Activated naive CD4-positive, alpha-beta T cell treated with anti-CD3 and anti-CD28 coated beads, Interleukin-2, amount 10 ng/mL, durations not matched to agents 7 days and 5 days (primary cell): ENCODE measurements at places on chromosomes 3 and 15.
A peak's percentile ranks its signal among the peaks of the same experiment; 100 is the strongest.

DNA sequence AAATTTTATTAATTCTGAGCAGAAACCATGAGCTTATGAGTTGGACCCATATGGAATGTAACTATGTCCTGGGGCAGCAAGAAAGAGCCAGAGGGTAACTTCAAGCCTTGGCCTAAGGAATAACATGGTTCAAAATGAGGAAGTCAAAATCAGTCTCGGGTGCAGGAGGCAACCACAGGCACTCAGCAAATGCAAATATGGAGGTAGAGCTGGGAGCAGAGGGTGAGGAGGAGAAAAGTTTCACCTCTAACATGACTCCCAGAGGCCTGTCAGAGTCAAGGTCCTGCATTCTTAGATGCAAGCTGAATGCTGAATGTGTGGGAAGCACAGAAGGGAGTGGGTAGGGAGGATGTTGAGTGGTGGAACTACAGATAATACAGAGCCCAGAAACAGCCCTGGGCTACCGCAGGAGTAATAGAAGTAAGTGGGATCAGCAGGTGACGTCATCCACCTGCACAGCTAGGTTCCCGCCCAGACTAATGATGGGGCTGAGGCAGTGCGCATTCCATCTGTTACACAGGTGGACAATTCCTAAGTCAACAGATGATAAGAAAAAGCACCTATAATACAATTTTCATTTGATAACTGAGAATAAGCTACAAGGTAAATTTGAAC lies 279.8 kb upstream of the ARRDC4 start:
- no peaks in the 10 kb centered on the region for H3K36me3 ChIP-seq
- H3K4me3 ChIP-seq = no peak overlapping the region

GRCh38 chr3:117479095-117479494 lies 769.5 kb downstream of the TUSC7 start:
- H3K4me1 ChIP-seq = no peaks in the 10 kb centered on the region

- no peaks in the 10 kb centered on the region for H3K27me3 ChIP-seq
- no peaks in the 10 kb centered on the region for H3K36me3 ChIP-seq
- no peak overlapping the region for H3K27ac ChIP-seq
- no peak for DNase-seq
- H3K4me3 ChIP-seq = no peak overlapping the region
- H3K4me1 ChIP-seq = peaks cover 3% of the 10 kb centered on the region
Observed at GRCh38 chr3:114380233-114380651, 86.4 kb downstream of the TIGIT start.

DNA sequence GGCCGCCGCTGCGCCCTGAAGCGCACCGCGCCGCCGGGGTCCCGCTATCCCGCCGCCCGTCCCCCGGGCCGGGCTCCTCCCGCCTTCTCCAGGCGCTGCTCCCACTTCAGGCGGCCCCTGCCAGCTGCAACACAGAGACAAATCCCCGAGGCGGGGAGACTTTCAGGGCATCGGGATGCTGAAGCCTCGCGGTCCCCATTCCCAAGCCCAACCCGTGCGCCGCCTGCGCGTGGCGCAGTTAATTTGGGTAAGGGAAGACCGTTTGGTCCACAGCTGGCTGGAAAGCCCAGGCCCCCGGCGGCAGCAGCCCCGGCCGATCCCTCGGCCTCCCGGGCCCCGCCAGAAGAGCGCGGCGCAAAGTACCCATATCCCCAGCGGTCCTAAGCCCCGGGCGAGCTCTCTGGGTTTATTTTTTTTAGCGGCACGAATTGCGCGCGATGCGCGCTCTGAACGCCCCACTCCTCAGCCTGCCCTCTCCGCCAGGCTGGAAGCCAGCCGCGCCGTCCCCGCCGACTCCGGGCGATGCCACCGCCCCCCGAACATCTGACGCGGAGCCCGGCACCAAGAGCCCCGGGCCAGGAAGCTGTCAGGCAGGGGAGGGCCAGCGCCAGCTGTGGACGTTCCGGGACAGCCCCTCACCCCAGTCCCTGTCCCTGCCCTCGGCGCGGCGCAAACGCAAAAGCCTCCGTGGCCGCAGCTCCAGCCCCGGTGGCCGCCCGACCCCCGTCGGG lies 517 bp downstream of the FBN1 start:
- H3K36me3 ChIP-seq = no peaks in the 10 kb centered on the region
- peaks cover 59% of the 10 kb centered on the region for H3K27me3 ChIP-seq
- peak overlapping the region; percentile 69 for H3K4me3 ChIP-seq
- no peak overlapping the region for H3K27ac ChIP-seq
- peaks cover 6% of the 10 kb centered on the region for H3K4me1 ChIP-seq

- no peaks in the 10 kb centered on the region for H3K36me3 ChIP-seq
- no peaks in the 10 kb centered on the region for H3K4me1 ChIP-seq
- DNase-seq = no peak
Observed at GRCh38 chr3:181565416-181565815, 146.3 kb upstream of the SOX2 start.

GRCh38 chr3:23385327-23385726 lies 182.2 kb downstream of the UBE2E2 start:
- no peaks in the 10 kb centered on the region for H3K36me3 ChIP-seq
- DNase-seq = no peak
- H3K4me3 ChIP-seq = no peak overlapping the region
- H3K27ac ChIP-seq = no peak overlapping the region
- no peaks in the 10 kb centered on the region for H3K27me3 ChIP-seq

DNA sequence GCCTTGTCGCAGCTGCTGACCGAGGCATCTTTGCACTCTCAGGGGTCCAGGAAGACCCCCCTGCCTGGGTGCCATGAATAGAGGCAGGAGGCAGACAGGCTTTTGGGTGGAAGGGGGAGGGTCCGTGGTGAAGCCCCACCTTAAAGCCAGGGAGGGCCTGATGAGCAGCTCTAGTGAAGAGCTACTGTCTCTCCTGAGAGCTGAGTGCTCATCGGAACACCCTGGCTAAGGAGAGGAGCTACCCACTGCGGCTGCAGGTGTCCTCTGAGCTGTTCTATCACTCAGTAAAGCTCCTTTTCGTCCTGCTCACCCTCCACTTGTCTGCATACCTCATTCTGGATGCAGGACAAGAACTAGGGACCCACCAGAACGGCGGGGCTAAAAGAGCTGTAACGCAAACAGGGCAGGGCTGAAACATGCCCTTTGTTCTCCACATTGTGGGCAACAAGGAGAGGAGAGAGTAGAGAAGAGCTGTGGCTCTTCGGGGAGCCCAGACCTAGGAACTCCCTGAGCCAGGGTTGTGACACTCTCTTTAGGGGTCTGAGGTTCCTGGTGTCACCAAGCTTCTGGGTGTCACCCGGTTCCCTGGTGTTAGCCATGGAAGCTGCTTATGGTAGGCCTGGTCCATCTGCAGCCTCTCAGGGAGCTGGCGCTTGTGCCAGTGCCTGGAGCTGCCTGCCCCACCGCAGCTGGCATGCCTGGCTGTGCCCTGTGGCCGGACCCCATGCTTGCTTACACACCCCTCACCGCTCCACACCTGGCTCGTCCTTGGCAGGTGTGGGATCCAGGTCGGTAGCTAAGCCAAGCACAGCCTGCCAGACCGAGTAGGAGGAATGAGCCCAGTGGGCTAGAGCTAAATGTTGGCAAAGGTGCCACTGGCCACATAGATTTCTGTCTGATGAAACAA lies 26.2 kb upstream of the TFG start:
- H3K4me1 ChIP-seq = no peaks in the 10 kb centered on the region
- H3K27me3 ChIP-seq = peaks cover 19% of the 10 kb centered on the region
- H3K27ac ChIP-seq = no peak overlapping the region
- no peak for DNase-seq
- no peaks in the 10 kb centered on the region for H3K36me3 ChIP-seq

DNA sequence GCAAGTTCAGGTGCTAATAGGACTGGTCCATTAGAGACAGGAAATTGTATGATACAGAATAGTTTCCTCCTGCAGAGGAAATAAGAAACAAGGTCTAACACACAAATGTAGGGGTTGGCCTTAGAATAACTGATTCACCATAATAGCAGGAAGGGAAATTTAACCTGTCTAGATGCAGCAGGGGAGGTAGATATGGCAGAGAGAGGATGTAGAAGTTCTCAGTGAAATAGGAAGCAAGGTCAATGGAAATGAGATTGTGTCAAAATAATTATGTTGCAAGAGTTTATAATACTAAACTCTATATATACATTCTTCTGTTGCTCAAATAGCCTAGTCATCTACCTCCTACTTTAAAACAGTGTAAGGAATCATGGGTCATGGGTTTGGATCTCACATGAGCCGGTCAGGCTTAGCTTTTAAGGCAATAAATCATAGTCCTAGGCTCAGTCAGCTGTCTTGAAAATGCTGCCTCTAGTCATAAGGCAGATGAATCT lies 17.0 kb downstream of the BCL2A1 start:
- peaks cover 22% of the 10 kb centered on the region for H3K4me1 ChIP-seq
- H3K4me3 ChIP-seq = no peak overlapping the region
- no peak for DNase-seq
- no peak overlapping the region for H3K27ac ChIP-seq

DNA sequence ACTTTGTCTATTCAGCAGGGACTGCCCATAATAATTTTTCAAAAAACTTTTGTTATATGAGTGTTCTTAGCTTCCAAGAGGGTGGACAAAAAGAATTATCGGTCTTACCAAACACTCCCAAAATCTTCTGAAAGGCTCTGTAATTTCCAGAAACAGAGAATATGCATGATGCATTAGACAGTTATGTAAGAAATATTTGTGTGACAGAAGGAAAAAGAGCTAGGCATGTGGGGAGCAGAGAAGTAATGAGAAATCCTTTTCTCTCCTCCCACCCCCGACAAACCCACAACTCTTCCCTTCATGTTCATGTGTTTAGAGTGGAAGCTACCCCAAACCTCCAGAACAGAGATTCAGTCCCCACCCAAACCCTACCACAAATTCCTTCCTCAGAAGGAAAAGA lies 86.8 kb downstream of the MYO5A start:
- no peak overlapping the region for H3K27ac ChIP-seq
- no peak overlapping the region for H3K4me3 ChIP-seq
- no peaks in the 10 kb centered on the region for H3K27me3 ChIP-seq
- DNase-seq = no peak
- H3K4me1 ChIP-seq = peaks cover 13% of the 10 kb centered on the region

DNA sequence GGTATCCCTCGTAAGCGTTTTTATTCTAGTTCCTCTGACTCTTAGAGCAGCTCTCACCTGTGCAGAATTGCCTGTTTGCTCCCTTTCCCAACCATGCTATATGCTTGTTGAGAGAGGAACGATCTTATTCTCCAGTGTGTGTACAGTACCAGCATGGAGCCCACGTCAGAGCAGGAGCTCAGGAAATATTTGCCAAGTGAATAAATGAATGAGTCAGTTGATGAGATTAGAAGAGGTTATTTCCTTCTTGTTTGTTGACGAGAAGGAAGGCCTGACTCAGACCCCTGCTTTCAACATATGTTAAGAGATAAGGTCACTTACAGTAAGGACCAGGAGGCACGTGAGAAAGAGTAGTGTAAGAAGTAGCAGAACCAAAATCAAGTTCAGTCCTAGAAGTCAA lies 106.3 kb upstream of the ABHD17C start:
- no peak overlapping the region for H3K4me3 ChIP-seq
- no peaks in the 10 kb centered on the region for H3K36me3 ChIP-seq
- H3K27ac ChIP-seq = no peak overlapping the region
- DNase-seq = no peak

DNA sequence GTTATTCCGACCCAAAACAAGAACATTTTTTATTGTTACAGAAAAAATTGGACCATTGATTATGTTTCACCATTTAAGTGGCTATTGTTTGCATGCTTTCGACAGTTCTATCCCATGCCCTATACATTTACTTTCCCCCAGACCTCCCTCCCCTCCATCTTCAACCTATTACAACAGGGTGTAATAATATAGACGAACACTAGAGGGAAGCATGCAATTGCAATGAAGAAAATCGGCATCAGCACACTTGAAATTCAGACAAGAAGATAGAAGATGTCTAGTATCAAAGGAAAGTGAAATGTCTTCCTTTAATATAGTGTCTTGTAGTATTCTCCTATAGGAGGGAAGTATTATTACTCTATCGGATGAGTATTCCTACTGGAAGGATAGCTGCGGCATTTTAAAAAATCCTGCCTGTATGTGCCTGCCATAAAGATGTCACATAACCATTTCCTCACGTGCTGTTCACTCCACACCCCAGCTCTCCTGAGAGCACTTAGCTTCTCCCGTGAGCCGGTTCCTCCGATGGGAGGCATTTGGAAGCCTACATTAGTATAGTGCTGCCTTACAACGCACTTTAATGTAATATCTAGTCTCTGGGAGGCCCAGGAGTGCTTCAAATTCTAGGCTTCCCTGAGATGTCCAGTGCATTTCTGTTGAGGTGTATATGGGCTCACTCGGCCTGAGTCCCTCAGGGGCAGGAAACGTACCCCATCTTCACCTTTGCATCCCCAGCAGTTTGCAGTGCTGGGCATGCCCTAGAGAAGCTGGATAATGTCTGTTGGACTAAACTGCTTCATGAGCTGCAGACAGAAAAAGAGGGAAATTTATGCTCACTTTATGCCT lies 17.8 kb upstream of the ERICH6 start:
- H3K27ac ChIP-seq = no peak overlapping the region
- H3K4me3 ChIP-seq = no peak overlapping the region
- no peaks in the 10 kb centered on the region for H3K36me3 ChIP-seq
- no peaks in the 10 kb centered on the region for H3K27me3 ChIP-seq
- peaks cover 14% of the 10 kb centered on the region for H3K4me1 ChIP-seq
- DNase-seq = no peak

- H3K27me3 ChIP-seq = peaks cover 100% of the 10 kb centered on the region
- H3K4me3 ChIP-seq = peak overlapping the region; percentile 26
- H3K27ac ChIP-seq = peak overlapping the region; percentile 72
- DNase-seq = peak; percentile 26
Observed at GRCh38 chr15:60000113-60000823, 3.8 kb upstream of the FOXB1 start.

DNA sequence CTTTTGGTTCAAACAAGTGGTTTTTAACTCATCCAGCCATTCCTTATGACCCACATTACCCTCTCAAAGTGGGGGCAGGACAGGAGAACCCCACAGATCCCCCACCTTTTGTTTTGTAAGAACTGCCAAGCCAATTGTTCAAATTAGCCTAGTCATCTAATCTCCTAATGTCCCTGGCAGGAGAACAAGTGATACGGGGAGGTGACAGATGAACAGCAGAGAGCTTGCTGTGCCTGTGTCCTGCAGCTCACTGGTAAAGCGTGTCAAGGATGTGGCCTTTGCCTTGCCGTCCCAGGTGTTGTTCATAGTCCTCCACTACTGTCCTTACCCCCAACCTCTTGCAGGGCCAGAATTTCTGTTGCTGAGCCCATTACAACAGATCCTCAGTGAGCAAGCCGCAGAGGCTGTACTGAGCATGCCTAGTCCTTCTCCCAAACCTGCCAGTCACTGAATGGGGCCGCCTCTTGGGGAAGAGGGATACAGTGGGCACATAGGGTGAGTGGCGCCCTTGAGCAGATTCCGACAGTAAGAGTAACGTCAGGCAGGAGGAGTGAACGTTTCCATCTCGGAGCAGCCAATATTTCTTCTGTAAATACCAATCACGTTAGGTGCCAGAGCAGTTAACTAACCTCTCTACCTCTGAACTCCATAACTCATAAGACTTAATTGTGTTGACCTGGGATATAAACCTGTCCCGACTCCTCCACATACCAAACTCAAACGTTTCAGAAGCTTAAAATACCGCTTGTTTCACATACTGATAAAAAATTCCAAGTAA lies 87.4 kb downstream of the ITPR1 start:
- H3K27ac ChIP-seq = no peak overlapping the region
- no peak for DNase-seq
- peaks cover 14% of the 10 kb centered on the region for H3K4me1 ChIP-seq
- H3K27me3 ChIP-seq = no peaks in the 10 kb centered on the region
- H3K36me3 ChIP-seq = no peaks in the 10 kb centered on the region
